Muscle of arm (tissue), 14 donors: ENCODE measurements at places on chromosomes 12 and 14. TPM values are rescaled to one million over a fixed set of nuclear protein-coding genes. Genes with fewer than 3 reads are reported as not detected.

PHETA1 gene
- polyA plus RNA-seq = not detected

SRP54 gene
- polyA plus RNA-seq = 46.8 TPM

POU6F1 gene
- 8.0 TPM for polyA plus RNA-seq

DIO2 gene
- polyA plus RNA-seq = 1.6 TPM

PRR4 gene
- 4.7 TPM for polyA plus RNA-seq

TMPRSS12 gene
- not detected for polyA plus RNA-seq

DNA sequence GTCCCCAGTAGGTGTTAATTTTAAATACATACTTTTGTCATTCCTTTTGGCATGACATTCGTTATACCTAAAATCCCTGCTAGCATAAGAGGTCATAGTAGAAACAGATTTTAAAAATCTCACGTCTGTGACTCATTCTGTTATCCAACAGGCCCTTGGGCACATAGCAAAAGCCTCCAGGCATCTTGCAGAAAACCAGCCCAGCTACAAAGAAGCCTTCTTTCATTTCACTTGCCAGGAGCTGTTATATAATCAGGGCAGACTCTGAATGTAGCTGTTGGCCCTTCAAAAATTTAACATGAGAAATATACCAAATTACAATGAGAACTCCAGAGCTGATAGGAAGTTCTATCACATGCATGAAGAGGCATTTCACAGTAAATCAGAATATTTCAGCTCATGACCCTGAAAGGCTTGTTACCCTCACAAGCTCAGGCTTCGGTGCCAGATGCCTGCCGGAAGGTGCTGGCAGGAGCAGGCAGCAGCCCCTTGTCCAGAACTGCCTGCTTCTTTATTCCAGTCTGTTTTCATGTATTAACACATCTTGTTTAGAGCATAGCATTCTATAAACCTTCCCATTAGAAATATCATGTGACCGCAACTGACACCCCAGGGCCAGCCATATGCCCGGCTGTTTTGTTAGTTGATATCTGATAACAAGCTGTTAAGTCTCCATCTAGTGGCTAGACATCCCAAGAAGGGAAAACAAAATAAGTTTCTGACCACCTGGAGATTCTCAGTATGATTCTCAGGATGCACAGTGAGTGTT, 17.8 kb downstream of the E2F7 start:
- no peak for DNase-seq

DNA sequence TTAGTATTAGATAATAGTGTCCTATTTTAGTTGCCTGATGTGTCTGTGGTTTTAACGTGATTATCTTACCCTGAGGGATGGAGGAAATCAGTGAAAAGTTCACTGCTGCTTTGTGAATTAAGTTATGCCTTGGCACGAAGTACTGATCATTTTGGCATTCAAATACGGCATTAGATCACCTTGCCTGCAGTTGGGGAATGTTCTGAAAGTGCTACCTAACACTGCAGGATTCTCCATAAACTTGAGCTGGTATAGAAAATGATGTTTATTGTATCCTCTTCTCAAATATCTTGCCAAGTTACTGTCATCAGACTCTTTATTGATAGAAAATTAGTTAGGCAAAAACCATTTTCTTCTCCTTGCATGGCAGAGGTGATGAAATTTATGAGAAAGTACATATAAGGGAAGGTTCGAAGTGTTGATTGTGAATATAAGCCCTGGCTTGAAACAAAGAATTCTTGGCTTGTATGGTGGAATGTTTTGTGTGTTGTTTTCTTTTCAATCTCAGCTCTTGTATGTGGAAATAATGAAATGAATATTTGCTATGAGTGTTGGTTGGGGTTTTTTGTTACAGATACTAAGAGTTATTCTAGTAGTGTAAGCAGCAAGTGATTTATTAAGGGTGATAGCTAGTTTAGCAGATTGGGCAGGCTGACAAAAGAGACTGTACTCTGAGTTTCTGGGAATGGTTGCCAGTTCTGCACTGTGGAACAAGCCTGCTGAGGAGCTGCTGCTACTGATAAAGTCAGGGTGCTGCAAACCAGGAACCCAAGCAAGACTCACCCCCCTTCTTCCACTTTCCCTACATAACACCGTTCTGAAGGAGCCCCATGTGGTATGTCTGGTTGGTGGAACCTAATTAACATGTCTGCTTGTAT, 448.3 kb downstream of the PCNX1 start:
- peak; percentile 70 for DNase-seq

GRCh38 chr14:51484485-51484884, 167.2 kb upstream of the FRMD6 start:
- peak; percentile 76 for DNase-seq

- DNase-seq = peak; percentile 27
Observed at GRCh38 chr12:93441081-93441616, 598 bp downstream of the UBE2N start.

- DNase-seq = no peak
Observed at GRCh38 chr12:88411689-88412088, 168.6 kb downstream of the KITLG start.

GRCh38 chr14:21352587-21352986, 31.2 kb downstream of the SUPT16H start:
- DNase-seq = peak; percentile 4

DNA sequence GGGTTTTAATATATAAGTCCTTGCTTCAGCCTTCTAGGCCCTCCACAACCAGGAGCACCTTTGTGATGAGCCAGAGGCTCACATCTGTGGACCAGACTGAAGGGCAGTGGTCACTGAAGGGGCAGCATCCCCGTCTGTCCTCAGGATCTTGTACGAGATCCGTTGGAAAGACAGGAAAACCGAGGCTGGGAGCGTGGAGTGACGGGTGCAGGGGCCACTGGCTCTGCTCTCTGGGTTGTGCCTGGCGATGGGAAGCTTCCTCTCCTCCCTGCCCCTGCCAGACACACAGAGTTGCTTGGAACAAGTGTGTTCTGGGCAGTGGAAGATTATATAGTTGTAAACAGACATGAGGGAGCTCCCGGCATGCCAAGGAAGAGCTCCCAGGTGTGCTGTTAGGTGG, 48.0 kb downstream of the AACS start:
- no peak for DNase-seq

DNA sequence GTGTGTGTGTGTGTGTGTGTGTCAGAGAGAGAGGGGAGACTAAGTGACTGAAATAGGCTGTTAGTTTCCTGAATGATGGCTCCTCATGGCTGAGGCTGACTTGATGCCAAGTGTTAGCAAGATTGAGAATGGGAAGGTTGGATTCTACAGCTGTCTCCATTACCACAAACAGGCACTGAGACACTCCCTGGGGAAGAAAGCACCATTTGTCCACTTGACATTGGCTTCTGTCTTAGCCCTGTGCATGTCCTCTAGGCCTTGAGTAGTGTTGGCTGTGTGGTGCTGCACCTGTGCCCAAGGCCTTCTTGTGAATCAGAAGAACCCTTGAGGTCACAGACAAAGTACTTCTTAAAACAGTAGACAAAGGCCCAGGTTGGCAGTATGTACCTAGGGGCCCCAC, 15.6 kb downstream of the ERG28 start:
- no peak for DNase-seq

DNA sequence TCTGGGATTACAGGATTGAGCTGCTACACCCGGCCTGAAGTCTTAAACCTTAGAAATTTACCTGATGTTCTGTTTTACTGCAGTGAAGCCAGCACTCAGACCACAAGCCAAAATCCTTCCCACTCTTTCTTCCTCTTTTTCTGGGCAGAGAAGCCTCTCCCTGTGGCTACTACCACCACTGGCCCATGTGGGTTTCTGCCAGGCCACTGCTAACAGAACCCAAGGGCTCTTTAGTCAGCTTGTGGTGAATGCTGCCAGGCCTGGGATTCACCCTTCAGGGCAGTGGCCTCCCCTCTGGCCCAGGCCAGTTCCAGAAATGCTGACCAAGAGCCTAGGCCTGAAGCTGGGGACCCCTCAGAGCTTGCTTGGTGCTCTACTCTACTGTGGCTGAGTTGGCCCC, 35.3 kb downstream of the GAS2L3 start:
- DNase-seq = no peak

DNA sequence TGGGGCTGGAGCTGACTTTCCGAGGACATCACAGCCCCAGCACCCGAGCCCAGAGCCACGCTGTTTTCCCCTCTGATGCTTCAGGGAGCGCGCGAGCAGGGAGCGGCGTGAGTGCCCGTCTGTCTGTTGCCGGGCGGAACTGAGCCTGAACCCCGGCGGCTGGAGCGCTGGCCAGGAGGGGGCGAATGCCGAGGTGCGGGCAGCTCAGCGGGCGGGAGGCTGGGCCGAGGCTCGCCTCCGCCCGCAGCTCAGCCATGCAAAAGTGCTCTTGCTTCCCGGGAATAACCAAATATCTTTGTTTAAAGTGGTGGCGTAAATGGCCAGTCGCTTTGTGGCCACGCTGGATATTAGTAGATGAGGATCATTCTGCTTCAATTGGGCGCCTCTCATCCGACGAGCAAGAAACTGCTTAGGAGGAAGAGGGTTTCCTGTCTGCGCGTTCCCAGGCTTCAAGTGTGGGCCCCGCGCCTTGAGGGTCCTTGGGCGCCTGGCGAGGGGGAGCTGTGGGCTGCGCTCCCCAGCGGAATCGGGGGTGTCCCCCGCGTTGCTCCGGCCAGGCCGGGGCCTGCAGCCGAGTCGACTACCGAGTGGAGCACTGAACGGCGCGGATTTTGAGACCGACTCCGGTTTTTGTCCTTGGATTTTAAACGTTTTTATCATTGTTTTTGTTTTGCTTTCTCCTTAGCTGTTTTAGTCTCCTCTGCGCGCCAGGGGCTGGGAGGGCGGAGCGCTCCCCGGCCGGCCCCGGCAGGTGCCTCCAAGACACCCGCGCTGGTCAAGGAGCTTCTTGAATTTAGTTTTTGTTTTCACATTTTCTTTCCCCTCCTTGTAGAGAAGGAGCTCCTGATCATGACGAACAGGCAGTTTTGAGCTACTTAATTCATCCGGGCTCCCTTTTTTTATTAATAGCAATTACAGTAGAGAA, 831 bp upstream of the NKX2-1 start:
- DNase-seq = no peak

DNA sequence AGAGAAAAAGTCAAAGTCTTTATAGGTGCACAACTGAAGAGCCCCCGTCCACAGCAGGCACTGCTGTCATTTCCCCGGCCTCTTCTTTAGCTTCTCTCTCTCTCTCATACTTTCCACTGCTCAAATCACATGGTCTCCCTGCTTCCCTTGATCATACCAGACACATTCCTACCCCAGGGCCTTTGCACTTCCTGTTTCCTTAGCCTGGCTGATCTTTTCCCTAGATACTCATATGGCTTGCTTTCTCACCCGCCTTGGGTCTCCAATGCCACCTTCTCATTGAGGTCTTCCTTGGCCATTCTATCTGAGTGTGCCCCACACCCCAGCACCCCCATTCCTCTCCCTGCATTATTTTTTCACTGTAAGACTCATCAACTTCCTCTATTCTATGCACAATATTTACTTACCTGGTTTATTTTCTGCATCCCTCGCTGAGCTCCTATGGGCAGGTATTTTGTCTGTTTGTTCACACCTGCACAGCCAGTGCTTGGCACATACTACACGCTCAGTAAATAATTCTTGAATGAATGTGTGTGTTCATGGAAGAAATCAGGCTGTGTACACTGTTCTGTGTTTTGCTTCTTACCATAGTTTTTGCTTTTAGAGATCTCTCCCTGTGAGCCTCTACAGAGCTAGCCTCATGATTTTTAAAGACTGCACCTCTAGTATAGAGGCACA, 31.9 kb downstream of the SERPINA1 start:
- DNase-seq = no peak

DNA sequence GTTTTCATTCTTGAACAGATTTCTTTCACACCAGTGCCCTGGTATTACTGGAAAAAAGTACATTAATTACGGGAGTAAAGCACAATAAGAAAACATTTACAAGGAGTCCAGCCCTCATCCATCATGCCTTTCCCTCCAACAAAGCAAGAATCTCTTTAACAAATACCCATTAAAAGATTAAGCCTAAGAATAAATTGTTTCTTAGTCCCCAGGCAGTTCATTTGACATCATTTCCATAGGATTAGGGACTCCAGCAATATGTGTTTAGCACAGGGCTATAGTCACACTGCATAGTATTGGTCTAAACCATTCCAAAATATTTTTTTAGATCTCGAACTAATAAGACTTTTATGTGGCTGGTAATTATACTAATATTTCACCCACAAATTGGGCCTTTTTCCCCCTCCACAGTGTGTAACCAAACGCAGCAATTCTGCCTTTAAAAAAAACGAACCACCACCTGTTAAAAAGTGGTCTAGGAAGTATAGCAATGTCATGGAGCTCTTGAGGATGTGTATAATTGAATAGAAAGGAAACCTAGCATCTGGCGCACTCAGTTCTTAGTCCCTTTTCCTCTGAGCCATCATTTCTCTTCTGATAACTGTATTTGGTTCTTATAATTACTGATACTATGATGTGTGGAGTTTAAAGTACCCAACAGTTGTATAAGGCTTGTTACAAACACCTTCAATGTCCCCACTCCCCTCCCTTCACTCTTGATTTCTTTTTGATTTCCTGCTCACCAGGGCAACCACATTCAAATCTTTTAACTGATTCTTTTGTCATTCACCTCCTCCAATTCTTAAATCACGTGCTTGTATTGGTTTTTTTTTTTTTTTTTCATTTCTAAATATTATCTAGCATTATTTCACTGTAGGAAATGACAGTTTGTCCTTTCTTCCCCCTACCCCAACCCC, 138.7 kb downstream of the ETV6 start:
- DNase-seq = no peak

DNA sequence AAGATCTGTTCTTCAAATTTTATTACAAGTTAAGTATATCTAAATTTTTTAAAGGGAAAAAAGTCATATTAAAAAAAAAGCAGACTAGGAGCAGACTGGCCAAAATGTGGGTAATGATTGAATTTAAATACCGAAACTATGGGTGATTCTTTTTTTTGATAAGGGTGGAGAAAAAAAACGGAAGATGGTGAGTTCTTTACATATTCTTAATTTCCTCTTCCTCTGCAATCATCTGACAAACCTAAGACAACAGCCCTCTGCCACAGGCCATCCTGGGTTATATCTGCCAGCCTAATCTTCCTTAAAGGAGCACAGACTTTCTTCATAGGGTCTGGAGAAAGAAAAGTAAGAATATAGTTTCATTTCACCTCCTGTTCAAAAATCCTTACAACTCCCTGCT, 108.0 kb downstream of the PPP2R5E start:
- DNase-seq = no peak

DNA sequence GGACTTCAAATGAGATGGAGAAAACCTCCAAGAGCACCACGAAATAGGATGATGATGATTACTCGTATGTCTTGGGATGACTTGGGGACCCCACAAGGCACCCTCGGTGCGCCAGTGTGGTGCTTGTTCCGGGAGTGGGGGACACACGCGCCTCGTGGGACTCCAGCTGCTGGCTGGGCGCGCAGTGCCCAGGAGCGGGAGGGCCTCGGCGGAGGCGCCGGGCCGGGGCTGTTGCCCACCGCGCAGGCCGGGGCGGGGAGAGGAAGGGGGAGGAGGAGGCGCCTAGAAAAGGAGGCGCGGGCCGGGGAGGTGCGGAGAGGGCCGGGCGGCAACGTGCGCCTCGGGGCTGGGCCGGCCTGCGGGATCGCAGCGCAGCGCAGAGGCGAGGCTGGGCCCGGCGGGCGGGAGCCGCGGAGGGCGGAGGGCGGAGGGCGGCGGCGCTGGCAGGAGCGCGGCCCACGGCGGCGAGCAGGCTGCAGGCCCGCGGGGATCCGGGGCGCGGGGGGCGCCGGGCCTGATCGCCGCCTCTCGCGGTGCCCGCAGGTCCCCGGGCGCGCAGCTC, at the start of gene RFLNA:
Gene RFLNA (plus strand): TSS at position 314 of the 562 bp plus-strand sequence. CDS start 337 bp downstream, outside the sequence.
- no peak for DNase-seq
